ENCODE measurements at places on chromosomes 5 and 9.

DNA sequence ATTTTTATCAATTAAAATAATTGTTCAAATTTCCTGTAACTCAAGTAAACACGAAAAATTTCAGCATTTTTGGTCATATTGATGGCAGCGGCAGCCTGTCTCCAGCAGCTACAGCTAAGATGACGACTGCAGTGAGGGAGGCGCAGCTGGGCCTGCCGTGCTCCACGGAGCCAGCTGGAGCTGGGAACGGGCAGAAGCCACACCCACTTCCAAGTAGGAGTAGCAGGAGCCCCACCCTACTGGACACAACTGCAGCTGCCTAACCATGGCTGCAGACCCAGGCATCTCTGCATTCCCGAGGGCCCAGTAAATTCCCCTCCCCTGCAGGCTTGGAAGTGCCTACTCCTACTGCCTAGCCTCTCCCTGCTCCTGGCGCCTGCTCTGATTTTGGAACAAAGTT lies 2031.7 kb downstream of the EFNA5 start:
- no peak for DNase-seq

GRCh38 chr5:125696762-125697161 lies 726.4 kb upstream of the GRAMD2B start:
- peak; percentile 65 for DNase-seq

DNA sequence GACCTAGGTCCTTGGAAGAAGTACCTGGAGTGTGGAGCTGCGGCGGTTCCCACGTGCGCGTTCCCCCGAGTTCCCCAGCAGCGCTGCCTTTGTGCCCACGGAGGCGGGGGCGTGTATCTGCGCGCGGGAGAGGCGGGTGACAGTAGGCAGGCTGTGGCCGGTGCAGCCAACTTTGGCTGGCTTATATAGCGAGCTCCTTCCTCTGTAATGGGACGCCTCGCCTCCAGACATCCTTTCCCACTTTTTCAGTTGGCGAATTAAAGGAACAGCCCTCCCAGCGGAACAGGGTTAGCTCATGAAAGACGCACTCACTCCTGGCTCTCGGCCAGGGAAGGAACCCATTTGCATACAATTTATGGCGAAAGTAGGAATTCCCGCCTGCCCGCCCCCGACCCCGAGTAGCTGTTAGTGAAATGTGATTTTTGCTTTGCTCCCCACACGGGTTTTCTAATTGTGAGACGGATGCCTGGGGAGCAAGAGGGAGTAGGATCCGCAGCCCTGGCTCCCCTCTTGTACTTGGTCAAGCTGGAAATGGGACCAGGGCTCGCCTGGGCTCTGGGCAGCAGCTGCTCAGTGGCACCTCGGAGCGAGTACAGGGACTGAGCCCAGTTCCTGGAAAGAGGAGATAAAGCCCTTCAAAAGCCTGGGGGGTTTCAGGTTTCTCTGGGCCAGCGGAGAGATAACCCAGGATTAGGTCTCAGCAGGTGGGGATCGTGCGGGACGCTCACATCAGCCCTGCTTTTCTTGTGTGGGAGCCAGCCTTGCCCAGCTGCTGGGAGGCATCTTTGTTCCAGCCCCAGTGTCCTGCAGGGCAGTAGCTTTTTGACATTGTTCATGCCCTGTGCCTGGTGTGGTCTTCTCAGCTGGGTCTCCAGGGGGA lies at the start of gene TNC:
TNC (minus strand) TSS at position 159 of the 880 bp plus-strand sequence. CDS start 27,139 bp downstream, outside the sequence.
- peak; percentile 68 for DNase-seq

GRCh38 chr9:89801341-89801740 lies 196.5 kb downstream of the GADD45G start:
- DNase-seq: no peak

GRCh38 chr5:160269017-160269416 lies 39.7 kb downstream of the FABP6 start:
- DNase-seq: peak; percentile 64

DNA sequence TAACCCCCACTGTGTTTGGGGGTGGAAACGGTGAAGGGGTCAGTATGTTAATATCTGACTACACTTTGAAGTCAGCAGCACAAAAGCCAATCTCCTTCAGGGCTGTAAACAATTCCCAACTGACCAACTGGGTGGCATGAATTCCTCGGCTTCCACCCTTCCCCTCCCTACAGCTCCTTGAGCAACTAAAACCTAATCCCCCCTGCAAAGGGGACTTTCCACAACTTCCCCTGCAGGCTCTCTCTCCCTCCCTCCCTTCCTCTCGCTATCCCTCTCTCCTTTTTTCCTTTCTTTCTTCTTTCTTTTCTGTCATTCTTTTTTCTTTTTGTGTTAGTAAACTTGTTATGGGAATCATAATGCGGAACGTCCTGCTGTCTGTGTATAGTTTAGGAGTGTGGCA lies 65.1 kb upstream of the PTCH1 start:
- DNase-seq: peak; percentile 84

GRCh38 chr5:34698754-34699153 lies 42.6 kb downstream of the RAI14 start:
- no peak for DNase-seq

DNA sequence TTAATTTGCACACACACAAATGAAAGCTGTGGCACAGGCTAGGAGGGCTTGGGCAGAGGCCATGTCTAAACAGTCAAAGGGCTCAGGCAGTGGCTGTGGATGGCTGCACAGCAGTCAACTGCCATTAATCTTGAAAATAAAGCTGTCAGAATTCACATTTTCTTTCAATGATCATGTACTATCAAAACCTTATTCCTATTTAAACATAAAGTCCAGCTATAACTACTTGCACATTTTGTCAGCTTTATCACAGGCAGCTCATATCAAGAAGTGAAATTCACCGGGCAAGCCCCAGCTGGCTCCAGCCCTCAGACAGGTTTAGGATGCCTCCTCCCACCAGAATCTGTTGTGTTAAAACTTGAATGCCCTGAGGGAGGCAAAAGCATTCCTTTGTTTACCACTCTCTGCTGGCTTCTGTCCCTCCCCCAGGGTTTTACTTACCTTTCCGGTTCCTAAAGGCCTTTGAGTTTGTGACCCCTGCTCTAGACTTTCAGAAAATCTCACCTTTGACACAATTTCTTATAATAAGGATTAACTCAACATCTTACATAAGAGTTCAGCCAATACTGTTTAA lies 54.9 kb upstream of the GRAMD2B start:
- no peak for DNase-seq
